ENCODE measurements at places on chromosomes 1 and 21. TPM values are rescaled to one million over a fixed set of nuclear protein-coding genes. Genes with fewer than 3 reads are reported as not detected.
A peak's percentile ranks its signal among the peaks of the same experiment; 100 is the strongest.

The LCE3E gene
- not detected for total RNA-seq

The ACOT11 gene
- total RNA-seq: 23.4 TPM

The OR2L3 gene
- total RNA-seq: not detected

DNA sequence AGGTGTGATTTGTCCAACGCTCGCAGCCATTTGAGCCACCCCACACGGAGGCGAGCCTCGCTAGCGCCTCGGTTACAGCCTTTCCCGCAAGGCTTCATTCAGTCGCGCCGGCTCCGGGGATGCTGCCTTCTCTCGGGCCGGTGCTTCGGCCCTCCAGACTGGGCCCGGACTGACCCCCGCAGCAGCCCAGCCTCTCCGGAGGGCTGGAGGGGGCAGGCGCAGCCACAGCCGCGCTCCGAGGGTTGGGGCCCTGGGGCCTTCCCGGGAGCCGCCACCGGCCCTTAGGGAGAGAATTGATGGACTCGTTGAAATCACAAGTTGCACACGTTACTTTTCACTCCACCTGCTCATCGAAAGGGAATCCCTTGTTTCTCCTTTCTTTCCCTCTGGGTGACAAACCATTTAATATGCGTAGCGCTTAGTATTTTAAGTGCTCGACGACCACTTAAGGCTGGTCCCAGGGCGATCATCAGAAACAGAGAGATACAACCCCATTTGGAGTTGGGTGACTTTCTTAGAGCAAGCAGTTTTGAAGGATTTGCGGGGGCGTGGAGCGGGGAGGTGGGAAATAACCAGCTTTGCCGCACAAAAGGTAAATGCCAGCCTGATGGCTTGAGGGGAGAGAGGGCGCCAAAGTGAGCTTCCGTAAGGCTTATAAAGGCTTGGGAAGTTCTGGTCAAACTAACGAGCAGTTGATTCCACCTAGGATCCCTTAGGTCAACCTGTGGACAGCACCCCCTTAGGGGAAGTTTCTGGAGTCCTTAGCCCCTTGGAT lies 24.6 kb upstream of the ENAH start:
- DNase-seq: no peak

GRCh38 chr1:84887261-84887934 lies 5.6 kb downstream of the LPAR3 start:
- no peak for DNase-seq

GRCh38 chr1:245654460-245655050 lies 499.8 kb downstream of the KIF26B start:
- no peak for DNase-seq

DNA sequence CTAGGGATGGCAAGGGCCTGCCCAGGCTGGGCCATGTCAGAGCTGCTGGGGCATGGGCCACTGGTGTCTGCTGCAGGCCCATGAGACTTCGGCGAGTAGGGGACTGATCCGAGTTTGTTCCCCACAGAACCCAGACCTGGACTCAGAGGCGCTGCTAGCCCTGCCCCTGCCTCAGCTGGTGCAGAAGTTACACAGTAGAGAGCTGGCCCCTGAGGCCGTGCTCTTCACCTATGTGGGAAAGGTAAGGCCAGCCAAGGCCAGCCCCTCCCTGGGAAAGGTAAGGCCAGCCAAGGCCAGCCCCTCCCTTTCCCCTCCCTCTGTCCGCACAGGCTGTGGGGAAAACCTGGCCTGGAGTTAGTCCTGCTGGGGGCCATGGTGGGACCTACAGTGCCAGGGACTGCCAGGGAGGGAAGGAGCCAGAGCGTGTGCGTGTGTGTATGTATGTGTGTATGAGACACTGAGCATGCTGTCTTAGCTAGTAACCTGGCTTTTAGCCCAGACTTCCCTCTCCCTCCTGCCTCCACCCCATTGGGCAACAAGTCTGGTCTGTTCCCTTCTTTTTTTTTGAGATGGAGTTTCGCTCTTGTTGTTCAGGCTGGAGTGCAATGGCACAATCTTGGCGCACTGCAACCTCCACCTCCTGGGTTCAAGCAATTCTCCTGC lies 8.0 kb downstream of the FAAH start:
- DNase-seq: peak; percentile 93

DNA sequence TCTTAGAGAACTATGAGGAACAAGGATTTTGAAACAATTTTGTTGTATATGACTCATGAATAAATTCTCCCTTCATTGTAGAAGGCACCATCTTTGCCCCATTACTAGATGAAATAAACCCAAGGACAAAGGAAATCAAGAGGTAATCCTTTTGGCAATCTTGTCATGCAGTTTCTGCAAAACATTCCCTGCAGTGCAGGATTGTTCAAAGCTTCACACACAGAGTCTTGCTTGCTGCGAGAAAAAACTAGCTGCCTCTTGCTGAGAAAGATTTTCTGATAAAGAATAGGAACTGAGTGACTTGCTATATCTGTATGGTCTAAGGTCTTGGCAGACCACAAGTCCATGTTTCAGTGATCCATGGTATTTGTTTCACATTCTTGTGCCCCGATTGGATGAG lies 657.4 kb upstream of the ADGRL4 start:
- no peak for DNase-seq

The MCOLN2 gene
- total RNA-seq: not detected

DNA sequence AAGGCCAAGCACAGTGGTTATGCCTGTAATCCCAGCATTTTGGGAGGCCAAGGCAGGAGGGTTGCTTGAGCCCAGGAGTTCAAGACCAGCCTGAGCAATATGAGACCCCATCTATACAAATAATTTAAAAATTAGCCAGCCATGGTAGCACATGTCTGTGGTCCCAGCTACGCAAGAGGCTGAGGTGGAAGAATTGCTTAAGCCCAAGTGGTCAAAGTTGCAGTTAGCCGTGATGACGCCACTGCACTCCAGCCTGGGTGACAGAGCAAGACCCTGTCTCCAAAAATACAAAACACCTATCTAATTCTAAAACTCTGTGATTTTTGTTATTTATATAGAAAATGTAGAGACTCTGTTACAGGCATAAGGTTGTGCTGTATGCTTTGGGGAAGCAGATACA lies 44.2 kb upstream of the ZYG11A start:
- DNase-seq: no peak

The PALMD gene
- 0.16 TPM for total RNA-seq

GRCh38 chr1:53550201-53550741 lies 91.1 kb downstream of the DMRTB1 start:
- DNase-seq: no peak

The TXNDC12 gene
- 27.3 TPM for total RNA-seq

GRCh38 chr21:42609811-42610210 lies 43.6 kb upstream of the PDE9A start:
- no peak for DNase-seq

- peak; percentile 26 for DNase-seq
Measured at GRCh38 chr1:78553859-78554258, 63.1 kb downstream of the PTGFR start.

GRCh38 chr1:213568929-213569815 lies 418.6 kb upstream of the PROX1 start:
- no peak for DNase-seq

- DNase-seq: no peak
Measured at GRCh38 chr1:117466761-117467160, 99.5 kb downstream of the MAN1A2 start.

DNA sequence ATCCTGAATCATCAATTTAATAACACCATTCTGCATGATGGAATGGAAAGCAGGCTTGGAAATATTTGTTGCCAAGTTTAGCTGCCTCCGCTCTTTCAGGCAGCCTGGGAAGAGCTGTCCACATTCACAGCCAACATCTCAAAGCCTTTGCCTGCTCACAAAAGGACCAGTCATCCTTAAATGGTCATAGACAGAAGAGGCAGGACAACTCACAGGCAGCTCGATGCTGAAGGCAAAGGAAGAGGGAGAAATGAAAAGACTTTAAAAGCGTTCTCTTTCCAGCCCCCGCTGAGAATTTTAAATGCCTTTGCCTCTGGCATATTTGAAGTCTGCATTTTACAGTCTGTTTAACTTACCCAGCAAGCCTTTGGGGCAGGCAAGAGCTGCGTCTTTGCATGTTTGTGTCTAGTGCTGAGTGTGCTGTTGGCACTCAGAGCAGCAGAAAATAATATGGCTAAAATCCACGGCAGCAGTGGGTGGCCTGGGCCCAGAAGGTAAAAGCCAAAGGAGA lies 68.9 kb downstream of the NMNAT2 start:
- DNase-seq: no peak
